SK-MEL-5 (cell line): ENCODE measurements at places on chromosomes 6 and 20. TPM values are rescaled to one million over a fixed set of nuclear protein-coding genes. Genes with fewer than 3 reads are reported as not detected.

The IL20RA gene
- not detected in 2 replicates for total RNA-seq

The ATP9A gene
- total RNA-seq = 17.2 and 20.3 TPM in 2 replicates

The BPIFA1 gene
- total RNA-seq = not detected in 2 replicates

The C20orf96 gene
- 1.6 and 1.7 TPM in 2 replicates for total RNA-seq

The ENPP1 gene
- total RNA-seq = 13.3 and 14.3 TPM in 2 replicates

The AGER gene
- 0.35 and 0.85 TPM in 2 replicates for total RNA-seq

The PHIP gene
- total RNA-seq = 13.3 and 15.0 TPM in 2 replicates

The RSPH3 gene
- 1.8 and 3.5 TPM in 2 replicates for total RNA-seq

The PLAGL2 gene
- total RNA-seq = 3.6 and 4.1 TPM in 2 replicates

The DCDC2 gene
- 1.9 and 2.0 TPM in 2 replicates for total RNA-seq

The DDX27 gene
- total RNA-seq = 53.7 and 54.8 TPM in 2 replicates

The PTPRK gene
- total RNA-seq = 25.5 and 36.5 TPM in 2 replicates

The ID1 gene
- 23.3 and 28.2 TPM in 2 replicates for total RNA-seq

The HDGFL1 gene
- not detected in 2 replicates for total RNA-seq

The TSHZ2 gene
- not detected in 2 replicates for total RNA-seq

The LGSN gene
- total RNA-seq = 0.32 TPM in 1 of 2 replicates, not detected in the other

The EIF6 gene
- 154 and 178 TPM in 2 replicates for total RNA-seq

The ARHGAP40 gene
- total RNA-seq = 0.08 TPM in 1 of 2 replicates, not detected in the other

The WASF1 gene
- 3.7 and 5.0 TPM in 2 replicates for total RNA-seq

The TBC1D22B gene
- 6.5 and 7.1 TPM in 2 replicates for total RNA-seq

The PACRG gene
- not detected in 2 replicates for total RNA-seq

The PRKN gene
- total RNA-seq = 0.51 and 0.95 TPM in 2 replicates

The COL11A2 gene
- 0.42 and 0.98 TPM in 2 replicates for total RNA-seq

The RAET1L gene
- total RNA-seq = not detected in 2 replicates

The FAM217A gene
- not detected in 2 replicates for total RNA-seq

The CITED2 gene
- total RNA-seq = 18.7 and 19.7 TPM in 2 replicates

The DSP gene
- total RNA-seq = 2.0 and 2.2 TPM in 2 replicates

The MAS1 gene
- not detected in 2 replicates for total RNA-seq

The SEL1L2 gene
- not detected in 2 replicates for total RNA-seq

The RUNX2 gene
- total RNA-seq = 0.24 and 0.37 TPM in 2 replicates

The PSORS1C1 gene
- not detected in 2 replicates for total RNA-seq

The CEP57L1 gene
- total RNA-seq = 15.2 and 18.7 TPM in 2 replicates

The TNF gene
- total RNA-seq = not detected in 2 replicates

The RPN2 gene
- total RNA-seq = 628 and 702 TPM in 2 replicates

The SLC17A5 gene
- 24.9 and 25.0 TPM in 2 replicates for total RNA-seq

The PRSS35 gene
- 0.18 TPM in 1 of 2 replicates, not detected in the other for total RNA-seq

The KHDC1L gene
- total RNA-seq = not detected in 2 replicates

The PPIL6 gene
- total RNA-seq = 1.2 and 1.4 TPM in 2 replicates

The BNIP5 gene
- not detected in 2 replicates for total RNA-seq

The C20orf204 gene
- 0.37 and 0.59 TPM in 2 replicates for total RNA-seq

The AK9 gene
- total RNA-seq = 1.7 and 3.2 TPM in 2 replicates

The BEND6 gene
- total RNA-seq = 0.59 and 0.63 TPM in 2 replicates

The CEBPB gene
- total RNA-seq = 47.4 and 69.6 TPM in 2 replicates

The PTK6 gene
- total RNA-seq = 0.19 TPM in 1 of 2 replicates, not detected in the other

The PNLDC1 gene
- total RNA-seq = 0.05 TPM in 1 of 2 replicates, not detected in the other

The GNAS-AS1 gene
- total RNA-seq = 0.55 and 0.90 TPM in 2 replicates

The CCM2L gene
- 0.08 and 0.16 TPM in 2 replicates for total RNA-seq

The SNAI1 gene
- 0.13 and 0.40 TPM in 2 replicates for total RNA-seq

The CALHM4 gene
- 0.16 TPM in 1 of 2 replicates, not detected in the other for total RNA-seq

The NRN1 gene
- total RNA-seq = 57.4 and 64.2 TPM in 2 replicates

The OR2H2 gene
- not detected in 2 replicates for total RNA-seq

The LINC00237 gene
- total RNA-seq = not detected in 2 replicates
